ENCODE measurements at places on chromosomes 13 and 19.
A peak's percentile ranks its signal among the peaks of the same experiment; 100 is the strongest.

- no peak for DNase-seq
Observed at GRCh38 chr19:1259206-1259875, 9.8 kb upstream of the CIRBP start.

- no peak for DNase-seq
Observed at GRCh38 chr19:55284405-55285058, 735 bp downstream of the BRSK1 start.

DNA sequence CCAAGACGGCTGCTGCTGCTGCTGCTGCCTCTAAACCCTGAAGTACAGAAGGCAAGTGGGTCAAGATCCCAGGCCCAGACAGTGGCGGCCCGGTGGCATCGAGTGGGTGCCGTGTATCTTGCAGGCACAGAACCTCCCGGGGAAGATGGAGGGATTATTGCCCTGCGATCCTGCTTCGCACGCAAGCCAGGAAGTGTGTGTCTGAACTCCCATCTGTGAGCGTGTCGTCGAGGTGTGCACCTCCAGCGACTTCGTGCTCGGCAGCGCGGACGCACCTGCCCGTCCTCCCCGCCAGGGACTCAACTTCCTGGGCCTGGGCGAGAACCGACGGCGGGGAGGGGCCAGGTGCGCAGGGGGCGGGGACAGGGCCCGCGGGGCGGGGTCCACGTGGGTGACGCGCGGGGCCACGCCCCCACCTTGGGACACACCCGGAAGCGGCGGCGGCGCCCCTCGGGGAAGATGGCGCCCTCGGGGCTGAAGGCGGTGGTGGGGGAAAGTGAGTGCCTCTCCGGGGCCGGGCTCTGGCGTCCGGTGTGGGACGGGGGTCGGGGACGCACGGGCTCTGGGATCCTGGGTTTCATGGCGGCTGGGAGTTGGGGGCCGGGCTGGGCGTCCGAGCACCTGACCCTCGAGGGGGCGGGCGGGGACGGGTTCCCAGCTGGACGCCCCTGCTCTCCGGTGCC, at the start of gene STXBP2:
TSS of gene STXBP2 (plus strand) at position 420 of the 683 bp plus-strand sequence. CDS start at position 460, 40 bp downstream.
- no peak for DNase-seq

DNA sequence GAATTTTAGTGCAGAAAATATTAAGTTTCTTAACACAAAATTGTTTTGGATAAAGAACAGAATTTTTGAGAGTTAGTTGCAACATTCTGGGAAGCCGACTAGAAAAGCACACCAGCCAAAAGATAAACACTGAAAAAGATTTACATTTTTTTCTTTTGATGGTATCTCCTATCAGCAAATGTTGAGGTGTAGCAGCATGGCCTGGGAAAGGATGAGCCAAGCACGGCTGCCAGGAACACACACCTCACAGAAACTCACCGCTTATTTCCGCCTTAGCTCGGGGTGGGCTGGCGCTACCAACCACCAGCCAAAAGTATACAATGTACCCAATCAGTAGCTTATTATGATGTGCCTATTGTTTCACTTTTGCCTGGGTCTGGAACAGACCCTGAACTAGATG, 134.7 kb downstream of the MIPEP start:
- no peak for DNase-seq

- DNase-seq, result no peak
Observed at GRCh38 chr13:46473806-46474205, 79.2 kb upstream of the LRCH1 start.

GRCh38 chr13:24271601-24272451, 37.6 kb upstream of the C1QTNF9 start:
- DNase-seq, result peak; percentile 79

DNA sequence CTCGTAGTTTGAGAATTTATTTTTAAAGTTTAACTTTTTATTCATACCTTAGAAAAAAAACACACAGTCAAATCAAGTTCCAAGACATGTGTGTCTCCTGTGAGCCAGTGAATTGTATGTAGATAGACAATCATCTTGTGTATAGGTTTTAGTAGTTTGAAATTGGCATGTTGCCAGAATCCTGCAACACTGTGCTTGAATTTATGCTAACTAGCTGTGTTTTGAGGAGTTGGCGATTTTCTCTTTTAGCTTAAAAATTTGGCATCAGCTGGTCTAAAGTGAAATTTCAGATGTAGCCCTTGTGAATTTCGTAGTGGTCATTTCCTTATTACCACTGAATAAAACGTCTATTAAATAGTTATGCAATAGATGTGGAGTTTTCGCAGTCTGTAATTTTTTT, 213.2 kb downstream of the ATP8A2 start:
- DNase-seq, result no peak

- DNase-seq, result peak; percentile 89
Observed at GRCh38 chr19:53867225-53868090, at the start of gene MYADM. MYADM (plus strand) TSS chr19:53867883; CDS start chr19:53873530, 5,647 bp downstream.

DNA sequence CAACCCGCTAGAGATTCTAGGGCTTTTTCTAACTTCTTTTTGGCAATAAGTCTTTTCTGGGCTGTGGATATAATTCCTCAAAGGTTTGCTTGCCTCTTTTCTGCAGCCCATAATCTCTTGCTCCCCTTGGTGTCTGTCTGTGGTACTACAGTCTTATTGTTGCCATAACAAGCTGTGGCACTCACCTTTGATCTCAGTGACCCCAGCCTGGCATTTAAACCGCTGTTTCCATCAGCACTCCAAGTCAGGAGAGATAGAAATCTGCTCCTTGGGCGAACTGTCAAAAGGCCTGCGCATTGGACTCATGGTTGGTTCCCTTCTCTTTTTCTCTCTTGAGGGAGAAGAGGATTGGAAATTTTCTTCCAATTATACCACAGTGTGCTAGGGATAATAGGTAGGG, 14.5 kb upstream of the MPHOSPH8 start:
- no peak for DNase-seq

GRCh38 chr13:52713894-52714293, 25.7 kb downstream of the CNMD start:
- DNase-seq, result no peak

- peak; percentile 49 for DNase-seq
Observed at GRCh38 chr19:3986260-3987041, 1.2 kb upstream of the EEF2 start.
